SK-N-DZ (cell line): ENCODE measurements at places on chromosomes 4 and X.
A peak's percentile ranks its signal among the peaks of the same experiment; 100 is the strongest.

GRCh38 chrX:9466124-9466495 lies 1.3 kb downstream of the TBL1X start:
- peak; percentile 37 for DNase-seq

- DNase-seq: no peak
Measured at GRCh38 chr4:72557021-72557420, 12.0 kb downstream of the ADAMTS3 start.

DNA sequence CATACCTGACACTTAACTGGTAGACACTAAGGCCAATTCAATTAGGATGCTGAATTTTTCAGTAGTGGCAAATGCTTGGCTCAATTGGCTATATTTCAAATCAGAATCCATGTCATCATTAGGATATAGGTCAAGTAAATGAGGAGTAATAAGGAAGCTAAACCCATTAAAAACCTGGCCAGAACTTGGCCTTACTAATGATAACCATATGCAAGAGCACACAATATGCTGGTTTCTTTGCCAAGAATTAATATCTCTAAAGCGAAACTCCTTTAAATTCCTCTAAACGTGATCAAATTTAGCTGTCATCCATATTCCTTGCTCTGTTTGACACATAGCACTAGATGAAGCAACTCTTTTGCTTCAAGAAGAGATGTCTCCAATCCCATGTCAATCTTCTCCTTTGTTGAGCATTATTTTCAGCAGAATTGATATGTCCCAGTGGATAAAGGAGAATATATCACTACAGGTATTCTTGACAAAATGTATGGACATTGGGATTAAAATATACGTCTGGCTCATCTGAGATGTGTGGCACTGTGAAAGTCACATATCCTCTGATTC lies 206.1 kb upstream of the ANKRD50 start:
- DNase-seq: no peak

- DNase-seq: no peak
Measured at GRCh38 chr4:112514647-112515197, 1.3 kb downstream of the NEUROG2 start.

- DNase-seq: no peak
Measured at GRCh38 chr4:114146947-114147618, 167.6 kb upstream of the ARSJ start.

GRCh38 chrX:69133921-69134542 lies 31.2 kb downstream of the PJA1 start:
- DNase-seq: peak; percentile 82

DNA sequence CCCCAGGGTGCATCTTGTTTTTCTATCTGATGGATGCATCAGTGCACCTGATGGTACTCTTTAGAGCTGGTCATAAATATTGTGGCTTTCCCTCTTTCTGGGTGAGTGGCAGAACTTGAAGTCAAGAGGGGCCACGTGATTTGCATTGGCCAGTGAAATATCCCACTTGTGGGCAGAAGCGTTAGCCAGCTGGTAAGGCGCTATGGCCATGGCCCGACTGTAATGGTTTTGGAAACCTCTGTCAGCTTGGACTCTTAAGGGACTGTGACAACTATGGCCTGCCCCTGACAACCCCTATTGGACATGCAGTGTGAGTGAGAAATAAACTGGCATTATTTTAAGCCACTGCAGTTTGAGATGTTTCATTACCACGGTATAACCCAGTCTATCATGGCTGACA lies 72.8 kb downstream of the SEL1L3 start:
- DNase-seq: no peak

DNA sequence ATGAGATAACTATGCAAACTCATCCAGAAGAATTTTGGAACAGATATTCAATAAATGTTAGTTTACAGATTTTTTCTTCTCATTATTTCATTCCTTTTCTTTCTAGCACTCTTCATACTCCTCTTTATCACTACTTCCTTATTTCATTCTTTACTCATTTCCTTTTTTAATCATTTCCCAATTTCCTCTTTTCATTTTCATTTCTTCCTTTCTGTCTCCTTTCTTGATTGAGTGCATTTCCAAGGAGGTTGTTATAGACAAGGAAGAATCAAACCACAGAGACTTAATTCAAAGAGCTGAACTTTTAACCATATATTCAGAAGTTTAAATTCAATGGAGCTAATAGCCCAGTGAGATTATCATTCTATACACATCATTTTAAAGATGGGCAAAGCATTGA lies 600.7 kb downstream of the ARAP2 start:
- no peak for DNase-seq

- DNase-seq: no peak
Measured at GRCh38 chrX:73913580-73913979, 350.6 kb downstream of the CHIC1 start.

- DNase-seq: no peak
Measured at GRCh38 chr4:182562350-182562749, 319.1 kb downstream of the TENM3 start.

GRCh38 chr4:153758688-153759406 lies 977 bp downstream of the RNF175 start:
- no peak for DNase-seq

GRCh38 chr4:183483997-183484396 lies 20.9 kb upstream of the ING2 start:
- no peak for DNase-seq

DNA sequence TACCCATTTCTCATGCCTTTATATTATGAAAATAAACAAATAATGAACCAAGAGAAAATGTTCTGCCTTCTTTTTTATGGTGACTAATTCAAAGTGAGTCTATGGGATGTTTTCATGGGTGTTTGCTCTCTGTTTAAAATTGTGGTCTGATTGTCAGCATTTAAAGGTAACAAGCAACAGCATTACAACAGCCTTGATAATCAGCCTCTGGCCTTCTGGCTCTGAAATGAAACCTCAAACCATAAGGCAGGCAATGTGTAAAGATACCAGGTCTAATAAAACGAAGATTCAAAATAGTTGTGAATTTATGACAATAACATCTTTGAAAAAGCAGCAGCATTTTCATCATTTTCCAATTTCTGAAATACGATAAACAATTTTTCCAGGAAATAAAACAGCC lies 63.7 kb downstream of the FAM13A start:
- DNase-seq: no peak

DNA sequence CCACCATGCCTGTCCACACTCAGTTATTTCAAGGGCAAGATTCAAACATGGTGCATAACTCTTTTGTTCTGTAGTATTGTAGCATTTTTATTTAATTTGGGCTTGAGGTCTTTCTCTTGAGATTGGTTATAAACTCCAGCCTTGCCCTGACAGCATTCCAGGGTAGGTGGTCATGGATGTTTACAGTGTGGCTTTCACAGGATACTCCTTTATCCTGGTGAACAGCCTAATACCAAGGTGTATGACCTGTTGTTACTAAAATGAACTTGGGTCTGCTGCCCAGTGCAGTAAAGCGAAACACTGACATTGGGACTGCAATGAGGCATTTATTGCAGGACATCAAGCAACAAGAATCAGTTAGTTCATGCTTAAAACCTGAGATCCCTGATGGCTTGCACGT lies 434.8 kb downstream of the ANKRD50 start:
- DNase-seq: no peak

- DNase-seq: no peak
Measured at GRCh38 chr4:41106081-41106480, 108.3 kb downstream of the APBB2 start.

- DNase-seq: no peak
Measured at GRCh38 chrX:1554469-1555210, 17.7 kb upstream of the P2RY8 start.

DNA sequence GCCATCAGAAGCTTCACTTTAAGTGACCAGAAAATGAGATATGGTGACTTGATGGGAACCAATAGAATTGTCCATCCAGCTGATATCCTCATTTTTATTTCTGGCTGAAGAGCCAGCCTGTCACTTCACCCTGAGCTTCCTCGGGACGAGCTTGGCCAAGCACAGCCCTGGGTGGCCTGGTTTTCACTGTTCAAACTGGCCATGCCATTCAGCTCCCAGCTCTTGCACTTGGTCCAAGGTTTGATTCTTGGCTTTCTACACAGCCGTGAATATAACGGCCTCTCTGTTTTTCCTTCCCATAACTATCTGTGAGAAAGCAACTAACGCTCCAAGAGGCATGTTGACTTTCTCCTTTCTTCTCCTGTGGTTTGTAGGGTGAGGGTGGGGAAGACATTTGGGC lies 71.9 kb downstream of the LIMCH1 start:
- DNase-seq: no peak
